ENCODE measurements at places on chromosomes 12 and 14.

GRCh38 chr12:55736780-55737580, 5.9 kb upstream of the GDF11 start:
- DNase-seq: peak; percentile 85

GRCh38 chr12:123038966-123039365, 58.5 kb downstream of the ARL6IP4 start:
- no peak for DNase-seq

DNA sequence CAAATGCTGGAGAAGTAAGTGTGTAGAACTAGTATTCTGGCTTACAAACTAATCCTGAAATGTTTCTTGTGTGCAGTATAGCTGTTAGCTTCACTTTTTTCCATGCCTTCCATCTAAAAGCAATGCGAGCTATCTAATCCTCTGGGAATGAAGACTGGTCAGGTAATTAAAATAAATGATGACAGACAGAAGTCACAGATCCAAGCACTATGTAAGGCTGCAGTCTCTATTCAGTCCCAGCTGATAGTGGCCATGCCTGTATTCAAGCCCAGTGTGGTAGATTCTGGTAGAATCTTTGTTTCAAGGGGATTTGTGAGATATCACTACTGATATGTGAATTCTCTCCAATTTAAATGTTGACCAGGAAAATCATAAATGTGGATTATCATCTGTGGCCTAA, 637.2 kb downstream of the TMTC2 start:
- no peak for DNase-seq

- DNase-seq: no peak
Measured at GRCh38 chr12:112096667-112097066, 11.9 kb downstream of the NAA25 start.

DNA sequence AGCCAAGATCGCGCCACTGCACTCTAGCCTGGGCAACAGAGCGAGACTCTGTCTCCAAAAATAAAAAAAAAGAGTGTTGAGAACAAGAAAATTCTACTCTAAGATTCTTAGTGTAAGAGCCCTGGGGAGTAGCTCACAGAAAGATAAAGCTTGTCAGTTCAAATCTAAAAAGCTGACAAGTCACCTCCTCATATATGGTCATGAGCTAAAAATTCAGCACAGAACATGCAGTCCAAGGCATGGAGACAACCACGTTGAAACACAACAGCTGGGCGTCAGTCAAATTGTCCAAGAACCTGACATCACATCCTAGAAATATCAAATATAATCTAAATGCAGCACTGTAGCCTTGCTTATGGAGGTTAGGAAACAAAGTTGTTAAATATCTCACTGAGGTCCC, 47.8 kb downstream of the CLIP1 start:
- no peak for DNase-seq

DNA sequence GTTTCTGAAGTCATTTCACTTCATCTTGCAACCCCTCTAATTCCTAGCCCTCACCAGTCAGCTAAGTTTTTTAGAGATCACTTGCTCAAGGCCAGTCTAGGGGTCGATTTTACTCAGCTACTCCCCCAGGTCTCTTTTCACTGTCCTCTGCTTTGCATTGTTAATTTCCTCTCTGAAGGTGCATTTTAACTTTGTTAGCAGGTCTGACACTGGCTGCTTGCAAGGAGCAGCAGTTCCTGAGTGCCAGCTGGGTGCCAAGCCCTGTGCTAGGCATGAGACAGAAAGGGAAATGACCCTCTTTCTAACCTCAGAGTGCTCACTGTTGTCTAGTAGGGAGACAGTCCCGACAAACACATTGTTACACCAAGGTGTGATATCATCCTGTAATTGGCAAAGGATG, 17.8 kb upstream of the DACT1 start:
- no peak for DNase-seq

DNA sequence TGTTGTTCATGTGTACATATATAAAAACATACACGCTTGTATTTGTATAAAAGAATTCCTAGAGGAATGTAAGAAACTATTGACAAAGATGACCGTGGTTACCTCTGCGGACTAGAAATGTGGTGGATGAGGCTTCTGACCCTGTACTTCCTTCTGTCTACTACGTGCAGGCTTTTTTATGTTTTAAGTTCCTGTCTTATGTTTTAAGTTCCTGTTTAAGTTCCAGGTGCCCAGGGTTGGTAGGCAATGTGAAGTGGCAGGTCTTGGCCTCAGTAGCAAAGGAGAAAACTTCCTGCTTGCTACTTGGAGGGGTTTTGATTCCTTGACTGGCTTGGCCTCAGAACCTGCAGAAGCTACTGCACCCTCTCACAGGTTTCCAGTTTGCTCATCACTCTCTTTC, 11.6 kb downstream of the POMT2 start:
- peak; percentile 61 for DNase-seq

DNA sequence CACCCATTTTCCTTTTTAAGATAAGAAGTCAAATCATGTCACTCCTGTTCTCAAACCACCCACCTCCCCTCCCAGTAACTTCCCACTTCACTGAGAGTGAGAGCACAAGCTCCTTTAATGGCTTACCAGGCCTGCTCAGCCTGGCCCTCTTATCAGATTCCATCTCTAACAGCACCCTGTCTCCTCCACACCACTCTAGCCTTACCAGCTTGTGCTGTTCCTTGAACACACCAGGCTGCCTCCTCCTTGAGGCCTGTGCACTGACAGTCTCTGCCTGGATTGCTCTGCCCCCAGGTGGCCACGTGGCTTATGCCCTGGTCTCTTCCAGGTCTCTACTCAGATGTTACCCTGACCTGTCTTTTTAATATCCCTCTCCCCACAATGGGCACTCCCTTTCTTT, 40.1 kb upstream of the EVL start:
- DNase-seq: peak; percentile 81

DNA sequence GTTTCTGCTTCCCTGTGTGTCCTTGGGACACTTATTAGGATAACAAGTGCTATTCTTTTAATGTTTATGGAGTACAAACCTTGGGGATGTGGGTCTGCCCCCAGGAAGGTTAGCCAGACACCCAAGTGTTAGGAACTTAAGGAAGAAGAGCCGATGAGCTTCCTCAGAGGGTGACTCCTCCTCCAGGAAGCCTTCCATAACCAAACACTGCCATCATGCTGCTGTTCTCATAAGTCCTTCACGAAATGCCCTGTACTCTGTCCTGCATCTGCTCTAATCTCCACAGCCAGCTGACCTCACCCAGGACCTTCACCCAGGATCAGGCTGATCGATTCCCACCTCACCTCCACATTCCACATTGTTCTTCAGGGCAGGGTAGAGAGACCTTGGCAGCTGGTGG, 1.2 kb upstream of the KRT85 start:
- no peak for DNase-seq
